ENCODE measurements at places on chromosomes 13 and 19.

GRCh38 chr13:42615691-42616090 is 41.7 kb downstream of the TNFSF11 start:
- no peak for DNase-seq

DNA sequence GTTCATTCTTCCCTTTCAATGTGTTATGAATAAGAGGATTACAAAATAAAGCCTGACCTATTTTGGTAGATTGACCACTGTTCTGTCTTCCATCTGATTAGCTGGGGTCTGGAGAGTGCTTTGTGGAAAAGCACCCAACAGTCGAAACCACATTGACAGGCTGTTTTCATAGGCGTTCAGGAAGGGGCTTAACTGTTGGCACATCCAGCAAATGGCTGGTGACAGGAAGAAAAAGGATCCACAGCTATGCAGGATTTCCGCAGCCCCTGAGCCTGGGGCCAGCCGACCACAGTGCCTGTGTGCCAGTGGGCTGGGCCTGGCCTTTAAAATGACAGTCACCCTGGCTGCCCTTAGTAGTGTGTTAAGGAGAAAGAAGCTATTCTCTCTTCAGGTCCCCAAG is 113.3 kb downstream of the SIPA1L3 start:
- no peak for DNase-seq

- DNase-seq: peak; percentile 22
Observed at GRCh38 chr13:25300861-25301346, 521 bp upstream of the NUP58 start.

DNA sequence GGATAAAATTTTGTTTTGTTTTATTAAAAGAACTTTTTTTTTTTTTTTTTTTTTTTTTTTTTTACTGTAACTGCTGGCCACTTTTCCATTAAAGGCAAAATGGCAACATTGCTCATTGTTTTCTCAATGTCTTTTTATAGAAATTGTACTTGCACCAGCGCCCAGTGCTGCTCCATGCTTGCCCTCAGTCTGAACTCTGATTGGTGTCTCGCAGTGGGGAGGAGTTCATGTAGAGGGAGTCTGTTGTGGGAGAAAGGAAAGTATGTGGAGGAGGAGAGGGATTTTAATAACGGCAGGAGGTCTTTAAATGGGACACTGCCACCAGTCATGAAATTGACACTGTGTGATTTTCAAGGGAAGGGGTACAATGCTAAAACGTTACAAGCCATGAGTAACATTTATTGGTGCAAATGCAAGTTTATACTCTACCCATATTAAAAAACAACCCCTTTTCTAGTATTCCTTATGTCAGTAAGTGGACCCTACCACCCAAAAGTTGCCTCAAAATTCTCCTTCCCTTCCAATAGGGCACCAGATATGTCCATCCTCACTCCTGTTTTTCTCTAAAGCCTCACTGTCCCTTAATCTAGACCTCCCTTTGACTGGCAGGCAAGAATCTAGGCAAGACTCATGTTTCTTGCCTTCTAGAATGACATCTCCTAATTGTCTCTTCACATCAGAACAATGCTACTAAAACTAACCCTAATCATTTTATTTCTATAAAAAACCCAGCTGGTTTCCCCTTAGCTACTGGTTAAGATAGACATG is 3.2 kb downstream of the RASL11A start:
- no peak for DNase-seq

DNA sequence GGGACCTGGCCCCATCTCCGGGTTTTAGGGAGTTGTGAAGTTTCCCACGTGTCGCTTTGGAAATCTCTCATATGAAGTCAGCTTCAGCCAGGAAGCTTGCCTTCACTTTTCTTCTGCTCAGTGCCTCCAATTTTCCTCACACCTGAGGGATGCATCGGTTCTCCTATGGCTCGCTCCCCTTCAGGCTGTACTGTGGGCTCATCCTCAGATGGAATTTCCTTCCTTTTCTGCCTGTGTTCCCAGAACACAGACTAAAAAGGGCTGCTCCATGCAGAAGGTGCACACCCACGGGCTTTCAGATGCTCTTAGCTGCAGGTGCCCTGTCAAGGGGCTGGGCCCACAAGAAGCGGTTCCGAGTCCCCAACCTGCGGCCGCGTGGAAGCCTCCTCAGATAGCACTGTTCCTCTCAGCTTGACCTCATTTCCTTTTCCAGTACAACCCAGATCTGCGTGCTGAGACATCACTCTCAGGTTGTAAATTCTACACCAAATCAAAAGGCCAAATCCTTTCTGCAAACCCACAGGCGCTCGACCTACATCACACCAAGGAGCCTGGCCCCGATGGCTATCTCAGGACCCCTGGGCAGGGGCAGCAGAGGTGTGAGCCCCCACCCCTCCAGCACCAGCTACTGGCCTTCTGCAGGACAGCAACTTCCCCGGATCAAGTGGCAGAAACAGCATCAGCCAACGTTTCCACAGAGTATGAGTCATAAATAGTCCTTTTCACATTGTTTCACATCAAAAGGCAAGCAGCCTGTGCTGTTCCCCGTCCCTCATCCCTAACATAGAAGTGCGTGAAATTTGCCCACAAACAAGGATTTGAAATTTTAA is 275.9 kb downstream of the ZNF536 start:
- DNase-seq: no peak

DNA sequence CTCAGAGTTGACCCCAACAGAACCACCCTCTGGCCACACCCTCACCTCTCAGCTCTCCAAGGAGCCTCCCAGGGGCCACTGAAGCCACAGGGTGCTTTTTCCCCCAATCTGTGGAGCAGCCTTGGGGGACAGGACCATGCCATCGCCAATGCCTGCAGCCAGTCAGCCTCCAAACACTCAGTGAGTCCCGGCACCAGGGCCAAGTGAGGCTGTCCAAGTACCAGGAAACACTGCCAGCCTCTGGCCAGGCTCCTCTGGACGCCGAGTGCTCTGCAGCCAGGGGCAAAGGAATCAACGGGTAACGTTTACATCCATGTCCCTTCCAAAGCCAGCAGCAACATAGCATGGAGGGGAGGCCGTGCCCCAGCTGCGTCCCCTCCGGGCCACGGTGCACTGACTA is 9.5 kb upstream of the COMP start:
- no peak for DNase-seq

DNA sequence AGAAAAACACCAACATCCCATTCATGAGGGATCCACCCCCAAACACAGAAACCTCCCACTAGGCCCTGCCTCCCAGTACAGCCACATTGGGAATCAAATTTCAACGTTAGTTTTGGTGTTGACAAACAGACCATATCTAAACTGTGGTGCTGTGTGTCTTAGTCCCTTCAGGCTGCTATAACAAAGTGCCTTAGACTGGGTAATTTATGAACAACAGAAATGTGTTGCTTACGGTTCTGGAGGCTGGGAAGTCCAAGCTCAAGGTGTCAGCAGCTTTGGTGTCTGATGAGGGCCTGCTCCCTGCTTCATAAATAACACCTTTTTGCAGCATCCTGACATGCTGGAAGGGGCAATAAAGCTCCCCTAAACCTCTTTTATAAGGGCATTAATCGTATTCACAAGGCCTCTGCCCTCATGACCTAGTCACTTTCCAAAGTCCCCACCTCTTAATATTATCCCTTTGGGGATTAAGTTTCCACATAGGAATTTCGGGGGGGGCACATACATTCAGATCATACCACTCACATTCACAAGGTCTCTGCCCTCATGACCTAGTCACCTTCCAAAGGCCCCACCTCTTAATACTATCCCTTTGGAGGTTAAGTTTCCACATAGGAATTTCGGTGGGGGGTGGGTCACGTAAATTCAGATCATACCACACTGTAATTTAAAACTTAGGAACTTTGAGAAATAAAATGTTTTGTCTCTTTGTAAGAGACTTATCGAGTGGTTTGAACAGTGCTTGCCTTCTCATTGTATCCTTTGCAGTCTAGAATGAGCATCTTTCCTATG is 27.5 kb downstream of the ZNF507 start:
- no peak for DNase-seq

DNA sequence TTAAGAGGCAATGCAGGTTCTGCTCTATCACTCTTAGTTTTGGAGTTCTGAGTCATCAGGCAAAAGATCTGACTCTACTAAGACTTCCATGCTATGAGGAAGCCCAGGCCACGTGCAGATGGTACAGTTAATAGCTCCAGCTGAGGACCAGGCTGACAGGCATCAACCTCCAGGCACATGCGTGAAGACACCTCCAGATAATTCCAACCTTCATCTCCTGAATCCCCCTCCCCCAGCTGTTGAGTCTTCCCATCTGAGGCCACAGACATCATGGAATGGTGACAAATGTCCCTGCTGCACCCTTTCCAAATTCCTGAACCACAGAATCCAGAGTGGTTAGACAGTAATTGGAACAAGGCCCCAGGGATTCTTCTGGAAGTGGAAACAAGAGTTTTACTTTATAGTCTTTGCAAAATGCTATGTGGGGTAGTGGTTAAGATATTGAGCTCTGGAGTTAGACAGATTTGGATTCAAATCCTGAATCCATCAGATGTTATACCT is 183.8 kb downstream of the KLF5 start:
- DNase-seq: no peak

GRCh38 chr19:1470305-1471009 is 8.6 kb downstream of the C19orf25 start:
- DNase-seq: peak; percentile 72

- peak; percentile 68 for DNase-seq
Observed at GRCh38 chr19:10292206-10292788, 2.5 kb downstream of the ICAM5 start.

GRCh38 chr19:5530701-5531100 is 37.1 kb downstream of the TINCR start:
- DNase-seq: no peak
